ENCODE measurements at places on chromosomes 1 and 21.
A peak's percentile ranks its signal among the peaks of the same experiment; 100 is the strongest.

DNA sequence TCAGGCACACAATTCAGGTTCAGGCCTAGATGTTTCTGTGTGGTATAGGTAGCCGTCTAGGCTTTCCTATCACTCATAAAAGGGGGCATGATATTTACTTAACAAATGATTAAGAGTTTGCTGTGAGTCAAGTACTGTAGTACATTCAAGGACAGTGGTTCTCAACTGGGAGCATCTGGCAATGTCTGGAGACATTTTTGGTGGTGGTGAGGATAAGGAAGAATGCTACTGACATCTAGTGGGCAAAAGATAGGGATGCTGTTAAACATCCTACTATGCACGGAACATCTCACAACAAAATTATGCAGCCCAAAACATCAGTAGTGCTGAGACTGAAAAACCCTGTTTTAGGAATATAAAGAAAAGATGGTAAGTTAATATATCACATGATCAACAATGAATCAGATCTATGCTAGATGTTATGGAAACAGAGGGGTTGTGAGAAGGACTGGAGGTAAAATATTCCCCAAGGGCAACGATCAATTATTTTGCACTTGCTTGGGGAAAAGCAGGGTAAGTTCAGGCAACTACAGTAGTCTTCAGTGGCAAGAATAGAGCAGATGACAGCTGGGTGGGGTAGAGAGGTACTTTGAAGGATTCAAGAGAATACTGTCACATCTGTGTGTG lies 4.9 kb downstream of the DNTTIP2 start:
- DNase-seq = no peak

DNA sequence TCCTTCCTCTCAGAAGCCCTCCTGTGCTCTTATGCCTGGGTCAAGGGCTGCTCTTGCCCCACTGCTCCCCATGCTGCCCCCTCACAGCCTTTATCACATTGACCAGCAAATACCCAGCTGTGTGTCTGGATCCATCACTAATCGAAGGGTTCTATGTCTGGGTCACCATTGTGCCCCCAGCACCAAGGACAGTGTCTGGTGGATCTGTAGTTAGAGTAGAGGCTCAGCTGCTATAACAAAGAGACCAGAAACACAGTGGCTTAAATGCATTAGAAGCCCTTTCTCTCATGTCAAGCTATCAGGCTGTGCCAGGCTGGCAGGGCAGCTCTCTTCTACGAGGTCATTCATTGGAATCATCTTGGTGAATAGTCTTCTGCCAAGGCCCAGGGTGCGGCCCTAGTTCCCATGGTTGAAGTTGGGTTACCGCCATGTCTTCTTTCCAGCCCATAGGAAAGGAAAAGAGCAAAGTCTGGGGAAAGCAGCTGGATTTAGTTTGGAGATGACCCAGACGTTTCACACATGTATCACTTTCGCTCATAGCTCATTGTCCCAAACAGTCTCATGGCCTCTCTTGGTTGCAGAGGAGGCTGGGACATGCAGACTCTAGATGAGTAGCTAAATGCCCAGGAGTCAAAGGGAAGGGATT lies 32.2 kb downstream of the STUM start:
- no peak for DNase-seq

DNA sequence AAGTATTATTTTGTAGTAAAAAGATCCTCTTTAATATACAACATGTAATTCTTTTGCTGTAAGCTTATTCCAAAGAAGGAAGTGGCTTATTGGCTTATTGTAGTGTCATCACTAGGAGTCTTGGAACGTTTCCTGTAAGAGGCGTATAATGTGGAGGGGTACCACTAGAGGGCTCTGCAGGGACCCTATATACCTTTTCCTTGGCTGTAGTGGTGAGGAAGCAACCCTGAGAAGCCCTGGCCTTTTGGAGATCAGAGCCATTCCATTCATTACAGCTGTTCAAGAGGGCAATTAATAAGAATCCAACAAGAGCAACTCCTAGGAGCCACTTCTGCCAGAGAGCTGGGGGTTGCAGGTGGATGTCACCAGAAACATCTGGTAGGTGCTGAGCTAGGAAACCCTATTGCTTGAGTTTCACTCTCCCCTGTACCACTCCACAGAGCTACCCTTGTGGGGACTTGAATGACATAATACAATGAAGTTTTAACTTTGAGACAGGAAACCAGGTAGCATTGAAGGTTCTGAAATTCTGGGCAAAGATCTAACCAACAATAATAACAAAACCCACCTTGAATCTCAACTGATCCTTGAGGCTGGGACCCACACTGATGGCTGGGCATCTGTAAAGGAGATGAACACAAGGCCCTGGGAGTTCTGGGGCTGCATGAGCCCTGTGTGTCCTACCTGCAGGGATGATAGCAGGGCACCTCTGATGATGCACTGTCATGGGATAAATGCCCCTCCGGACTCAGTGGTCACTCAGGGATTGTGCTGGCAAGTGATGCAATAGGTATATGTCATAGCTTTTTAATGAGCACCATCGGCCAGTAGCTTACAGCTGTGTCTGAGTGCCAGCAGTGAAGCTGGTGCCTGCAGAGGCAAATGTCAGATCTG lies 160.2 kb upstream of the COA6 start:
- no peak for DNase-seq

DNA sequence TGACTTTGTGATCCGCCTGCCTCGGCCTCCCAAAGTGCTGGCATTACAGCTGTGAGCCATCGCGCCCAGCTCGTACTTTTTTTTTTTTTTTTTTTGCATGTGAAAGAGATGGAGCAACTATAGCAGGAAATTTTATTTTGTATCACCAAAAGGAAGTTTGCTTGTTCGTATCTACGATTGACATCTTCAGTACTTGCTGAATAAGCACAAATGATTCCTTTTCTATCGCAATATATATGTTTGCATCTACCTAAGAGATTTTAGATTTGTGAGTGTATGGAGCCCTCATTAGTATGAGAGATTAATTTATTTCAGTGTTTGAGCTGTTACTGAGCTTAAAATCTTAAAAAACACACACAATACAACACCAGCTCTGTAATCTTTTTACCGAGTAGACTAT lies 143.1 kb downstream of the NFIA start:
- no peak for DNase-seq

GRCh38 chr1:183993132-183993531 lies 44.4 kb downstream of the COLGALT2 start:
- no peak for DNase-seq

GRCh38 chr1:233006541-233006973 lies 56.1 kb downstream of the NTPCR start:
- DNase-seq = no peak

DNA sequence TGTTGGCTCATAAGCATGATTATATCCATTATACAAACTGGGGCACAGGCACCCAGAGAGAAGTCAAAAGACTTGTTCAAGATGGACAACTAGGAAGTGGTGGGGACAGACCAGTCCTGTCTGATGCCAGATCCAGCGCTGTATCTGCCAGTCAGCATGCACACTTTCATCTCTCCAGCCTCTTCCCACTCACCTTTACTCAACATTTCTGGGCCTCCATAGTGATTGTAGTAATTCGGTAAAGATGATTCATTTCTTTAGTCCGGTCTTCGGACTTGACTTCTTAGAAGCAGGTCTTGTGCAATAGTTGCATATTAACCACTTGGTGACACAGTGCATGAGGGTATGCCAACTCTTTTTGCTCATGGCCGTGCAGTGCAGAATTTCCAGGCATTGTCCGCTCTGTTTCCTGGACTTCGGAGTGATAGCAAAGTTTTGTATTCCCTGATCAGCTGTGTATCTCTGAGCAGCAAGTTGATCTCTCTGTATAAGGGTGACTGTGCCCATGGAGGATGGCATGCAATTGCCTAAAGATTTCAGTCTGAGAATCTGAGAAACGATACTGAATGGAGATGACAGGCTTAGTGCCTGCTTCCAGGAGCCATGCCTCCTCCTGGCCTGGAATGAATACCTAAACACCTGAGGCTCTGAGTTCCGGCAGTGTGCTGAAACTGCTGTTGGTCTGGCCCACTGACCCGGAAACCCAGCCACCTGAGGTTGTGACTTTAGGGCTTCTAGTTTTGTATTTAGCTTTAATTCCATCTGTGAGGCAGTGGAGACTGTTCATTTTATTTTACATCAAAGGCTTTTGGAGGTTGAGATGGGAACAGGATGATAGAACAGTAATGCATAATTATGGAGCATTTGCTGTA lies 39.0 kb downstream of the GALNT2 start:
- no peak for DNase-seq

DNA sequence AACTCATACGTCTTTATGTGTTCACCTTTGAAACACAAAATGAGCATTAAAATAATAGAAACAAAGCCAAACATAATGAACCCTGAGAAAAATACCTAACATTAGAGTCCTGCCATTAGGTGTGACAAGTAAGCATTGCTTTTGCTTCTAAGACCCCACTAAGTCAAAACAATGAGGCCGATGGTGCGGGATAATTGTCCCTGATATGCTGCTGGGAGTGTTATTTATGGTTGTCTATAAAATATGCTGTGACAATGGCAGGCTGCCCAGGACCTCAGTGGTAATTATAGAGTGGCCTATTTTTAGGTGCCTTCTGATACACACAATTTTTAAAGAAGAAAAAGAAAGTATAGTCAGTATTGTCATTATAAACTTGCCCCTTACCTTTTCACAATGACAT lies 1423.1 kb downstream of the AMY1C start:
- no peak for DNase-seq

DNA sequence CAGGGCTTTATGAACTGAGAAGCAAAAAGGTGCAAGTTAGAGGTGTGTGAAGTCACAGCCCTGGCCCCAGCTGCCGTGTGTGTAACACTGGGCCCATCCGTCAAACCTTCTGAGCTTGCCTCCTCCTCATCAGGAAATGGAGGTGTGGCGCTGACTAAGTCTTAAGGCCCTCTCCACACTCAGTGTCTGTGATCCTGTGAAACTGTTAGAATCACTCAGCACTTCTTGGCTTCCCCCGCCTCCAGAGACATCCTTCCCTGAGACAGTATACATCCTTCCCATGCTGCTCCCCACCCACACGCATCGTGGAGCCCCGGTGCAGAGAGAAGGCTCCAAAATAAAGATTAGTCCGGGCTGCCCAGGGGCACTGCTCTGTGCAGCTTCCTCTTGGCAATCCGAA lies 33.3 kb downstream of the LRP8 start:
- DNase-seq = peak; percentile 6

Measured in activated CD8-positive, alpha-beta memory T cell treated with anti-CD3 and anti-CD28 coated beads for 4 hours (primary cell).